ENCODE measurements at places on chromosomes 4 and X.

GRCh38 chr4:56840559-56840958 is 19.1 kb upstream of the SPINK2 start:
- no peak for DNase-seq

- DNase-seq: no peak
These were observed 492.2 kb upstream of the AADAT start for GRCh38 chr4:170581969-170582368.

- DNase-seq: no peak
These were observed 2.9 kb downstream of the GPRASP3 start for GRCh38 chrX:102723456-102723855.

- no peak for DNase-seq
These were observed 103.8 kb downstream of the LUZP4 start for GRCh38 chrX:115393271-115393670.

DNA sequence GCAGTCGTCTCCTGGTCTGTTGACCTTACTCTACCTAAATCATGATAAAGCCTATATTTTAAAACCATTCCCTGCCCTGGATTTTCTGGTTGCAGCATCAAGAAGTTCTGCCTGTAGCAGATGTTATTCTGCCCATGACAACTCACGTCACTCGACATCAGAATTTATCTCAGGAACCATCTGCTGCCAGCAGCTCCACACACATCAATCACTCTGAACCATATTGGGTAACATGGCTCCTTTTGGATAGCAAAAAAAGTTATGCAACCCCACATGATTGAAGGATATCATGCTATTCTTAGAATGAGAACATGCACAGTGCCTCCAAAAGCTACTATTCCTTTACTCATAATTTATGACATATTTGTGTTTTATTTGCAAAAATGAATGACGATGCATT is 341.4 kb downstream of the DHRSX start:
- no peak for DNase-seq

- DNase-seq: no peak
These were observed 41.1 kb downstream of the REELD1 start for GRCh38 chr4:146255463-146255862.

DNA sequence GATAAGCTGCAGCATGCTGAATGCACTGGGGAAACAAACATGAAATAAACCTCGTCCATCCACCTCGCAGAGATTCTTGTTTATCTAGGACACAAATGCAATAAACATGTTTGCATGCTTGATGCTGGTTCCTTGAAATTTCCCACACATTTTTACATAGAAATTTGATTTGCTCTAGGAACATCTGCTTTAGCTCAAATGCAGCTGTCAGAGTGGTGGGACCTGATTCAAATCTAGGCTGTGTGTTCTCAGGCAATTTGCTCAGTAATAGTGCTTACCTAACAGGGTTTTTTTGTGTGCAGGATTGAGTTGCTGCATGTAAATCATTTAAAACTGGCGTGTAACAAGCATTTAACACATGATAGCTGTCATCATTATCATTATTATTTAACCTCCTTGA is 293.1 kb downstream of the QDPR start:
- no peak for DNase-seq

DNA sequence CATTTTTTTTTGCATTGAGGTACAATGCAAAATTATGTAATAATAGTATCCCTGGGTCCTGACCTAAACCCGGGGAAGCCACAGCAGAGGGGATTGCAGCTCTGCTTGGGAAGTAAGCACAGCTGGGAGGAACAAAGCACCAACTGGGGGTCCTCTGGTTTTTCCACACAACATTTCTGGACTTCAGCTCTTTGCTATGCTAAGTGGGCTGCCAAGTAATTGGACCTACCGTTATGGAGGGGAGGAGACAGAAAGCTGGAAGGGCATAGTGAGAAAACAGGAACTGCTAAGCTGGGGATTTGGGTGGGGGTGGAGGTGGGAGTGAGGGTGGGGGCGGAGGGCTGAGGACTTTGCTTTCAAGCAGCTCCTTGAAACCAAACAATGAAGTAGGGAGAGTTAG is 183.3 kb downstream of the ZIC3 start:
- DNase-seq: no peak

DNA sequence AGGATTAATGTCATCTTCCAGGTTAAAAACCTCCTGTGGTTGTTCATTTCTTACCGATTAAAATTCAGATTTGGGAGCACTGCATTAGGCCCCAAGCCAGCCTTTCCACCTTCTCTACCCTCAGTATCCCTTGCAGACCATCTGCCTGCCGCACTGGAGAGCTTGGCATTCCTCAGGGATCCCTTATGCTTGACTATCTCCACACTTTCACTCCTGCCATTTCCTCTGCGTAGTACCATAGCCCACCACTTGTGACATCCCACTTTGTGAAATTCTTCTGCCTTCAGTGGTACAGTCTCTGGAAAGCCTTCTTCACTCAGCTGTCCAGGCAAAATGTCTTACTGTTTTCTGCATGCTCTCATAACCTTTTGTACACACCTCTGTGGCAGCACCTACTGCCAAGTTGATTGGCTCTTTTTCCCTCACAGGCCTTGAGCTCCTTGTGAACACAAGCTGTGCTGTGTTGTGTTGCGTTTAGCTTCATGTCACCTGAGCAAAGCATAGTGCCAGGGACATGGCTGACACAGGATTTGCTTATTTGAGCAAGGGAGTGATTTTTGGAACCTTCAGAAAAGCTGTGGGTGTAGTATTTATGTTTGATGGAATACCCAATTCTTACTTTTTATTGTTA is 156.4 kb downstream of the ARX start:
- no peak for DNase-seq

DNA sequence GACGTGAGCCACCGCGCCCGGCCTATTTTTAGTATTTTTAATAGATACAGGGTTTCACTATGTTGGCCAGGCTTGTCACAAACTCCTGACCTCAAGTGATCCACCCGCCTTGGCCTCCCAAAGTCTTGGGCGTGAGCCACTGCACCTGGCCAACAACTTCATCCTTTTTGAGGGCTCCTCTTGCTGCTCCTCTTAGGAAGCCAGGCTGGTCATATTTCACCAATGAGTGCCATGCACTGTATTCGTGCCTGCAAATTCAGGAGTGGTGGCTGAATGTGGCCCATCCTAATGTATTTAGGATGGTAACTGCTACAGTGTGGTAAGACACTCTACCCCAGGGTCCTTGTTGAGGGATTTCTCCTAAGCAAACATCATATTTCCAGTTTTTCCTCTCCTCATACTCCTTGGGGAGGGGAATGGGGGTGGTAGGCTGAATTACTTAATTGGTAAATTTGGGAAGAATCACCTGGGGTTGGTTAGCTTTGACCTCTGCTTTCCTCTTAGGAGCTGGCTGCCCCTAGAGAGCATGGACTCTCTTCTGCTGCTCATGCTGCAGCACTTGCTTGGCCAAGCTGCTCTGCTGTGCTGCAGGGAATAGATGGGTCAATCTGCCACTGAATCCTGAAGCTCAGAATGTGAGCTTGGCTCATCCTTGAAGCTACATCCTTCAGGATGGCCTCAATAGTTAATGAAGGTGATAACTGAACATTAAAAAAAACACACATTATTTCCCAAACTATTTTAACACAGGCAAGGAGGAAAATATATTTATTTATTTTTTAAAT is 167.4 kb downstream of the HS3ST1 start:
- no peak for DNase-seq

DNA sequence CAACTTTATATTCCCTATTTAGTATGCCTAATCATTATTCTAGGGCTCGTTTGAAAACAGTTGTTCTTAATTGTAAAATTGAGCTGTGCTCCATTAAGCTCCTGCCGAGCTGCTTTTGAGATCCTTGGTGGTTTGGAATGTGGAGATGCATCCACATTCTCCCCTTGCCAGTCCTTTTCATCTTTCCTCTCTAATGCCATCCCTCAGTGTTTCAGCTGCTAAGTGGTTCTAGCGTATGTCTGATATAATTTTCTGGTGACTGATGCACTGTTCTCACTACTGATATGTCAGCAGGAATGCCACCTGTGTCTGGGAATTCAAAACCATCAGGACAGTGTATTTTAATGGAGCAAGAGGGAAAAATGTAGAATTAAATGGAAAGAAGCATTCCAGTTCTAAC is 1085.0 kb downstream of the CCSER1 start:
- DNase-seq: no peak

DNA sequence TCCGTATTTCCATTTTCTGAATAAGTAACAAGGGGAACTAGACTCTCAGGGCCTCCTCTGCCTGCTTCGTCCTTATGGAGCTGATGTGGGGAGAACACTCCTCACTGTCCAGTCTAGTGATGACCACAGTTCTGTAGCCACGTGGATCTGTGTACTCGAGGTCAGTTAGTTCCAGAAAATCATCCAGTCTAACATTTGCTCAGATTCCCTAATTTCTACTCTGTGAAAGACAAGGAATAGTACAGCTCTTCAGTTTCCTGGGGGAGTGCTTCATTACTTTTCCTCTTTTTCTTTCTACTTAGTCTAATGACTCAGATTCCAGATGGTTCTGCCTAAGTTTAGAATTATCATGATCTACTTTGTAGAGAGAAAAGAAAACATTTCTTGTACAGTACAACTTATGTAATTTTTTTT is 82.6 kb downstream of the SORBS2 start:
- no peak for DNase-seq

GRCh38 chr4:107600436-107600835 is 119.6 kb downstream of the PAPSS1 start:
- DNase-seq: no peak

DNA sequence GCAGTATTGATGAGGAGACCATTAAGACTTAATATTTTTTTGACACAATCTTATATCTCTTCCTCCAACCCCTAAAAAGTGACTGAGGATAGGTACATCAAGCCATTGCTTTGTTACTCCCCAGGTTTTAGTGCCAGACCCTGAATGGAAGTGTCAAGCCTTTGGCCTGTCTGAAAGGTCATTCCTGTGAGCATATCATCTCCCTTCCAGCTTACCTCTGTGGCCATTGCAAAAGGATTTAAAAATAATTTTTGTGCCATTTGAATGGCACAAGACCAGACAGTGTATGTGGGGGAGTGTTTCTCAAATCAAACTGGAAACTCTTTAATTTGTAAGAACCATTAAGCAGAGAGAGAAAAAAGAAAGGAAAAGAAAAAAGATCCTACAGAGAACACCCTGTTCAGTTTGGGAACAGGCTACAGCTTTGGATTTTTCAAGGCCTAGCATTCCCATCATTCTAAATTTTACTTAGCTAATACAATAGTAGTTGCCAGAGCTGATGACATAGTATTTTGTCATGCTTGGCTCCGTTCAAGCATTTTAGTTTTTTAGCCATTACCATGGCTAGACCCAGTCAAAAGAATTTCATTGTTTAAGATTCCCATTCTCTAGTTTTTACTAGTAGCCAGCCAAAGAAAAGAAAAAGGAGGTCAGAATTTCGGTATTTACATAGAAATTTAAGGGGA is 49.6 kb downstream of the HPF1 start:
- DNase-seq: no peak

- DNase-seq: no peak
These were observed 173.0 kb downstream of the ANK2 start for GRCh38 chr4:113222471-113222870.

DNA sequence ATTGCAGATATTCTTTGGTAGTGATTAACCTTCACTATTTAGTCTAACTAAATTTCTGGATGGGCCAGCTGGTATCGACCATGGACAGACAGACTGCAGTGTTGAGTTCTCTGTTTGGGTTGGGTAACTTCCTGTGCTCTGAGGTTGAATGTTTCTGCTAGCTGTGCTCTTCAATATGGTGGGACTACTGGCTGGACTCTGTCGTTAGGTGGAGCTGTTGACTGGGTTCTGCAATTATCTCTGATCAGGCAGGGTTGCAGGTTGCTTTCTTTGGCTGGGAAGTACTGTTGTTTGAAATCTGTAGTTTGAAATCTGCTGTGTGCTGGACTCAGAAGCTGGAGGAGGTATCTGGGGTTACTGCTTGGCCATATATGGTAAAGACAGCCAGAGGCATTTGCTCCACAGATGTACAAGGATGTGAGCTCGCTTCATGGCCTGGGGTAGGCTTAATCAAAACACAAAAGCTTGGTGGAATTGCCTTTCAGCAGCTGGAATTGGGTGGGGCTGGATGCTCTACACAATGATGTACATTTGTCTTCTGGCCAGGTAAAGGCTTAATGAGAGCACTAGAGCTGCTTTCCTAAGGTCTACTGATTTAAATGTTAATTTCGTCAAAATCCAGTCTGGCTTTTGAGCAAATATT is 1472.0 kb downstream of the FAM133A start:
- DNase-seq: no peak

DNA sequence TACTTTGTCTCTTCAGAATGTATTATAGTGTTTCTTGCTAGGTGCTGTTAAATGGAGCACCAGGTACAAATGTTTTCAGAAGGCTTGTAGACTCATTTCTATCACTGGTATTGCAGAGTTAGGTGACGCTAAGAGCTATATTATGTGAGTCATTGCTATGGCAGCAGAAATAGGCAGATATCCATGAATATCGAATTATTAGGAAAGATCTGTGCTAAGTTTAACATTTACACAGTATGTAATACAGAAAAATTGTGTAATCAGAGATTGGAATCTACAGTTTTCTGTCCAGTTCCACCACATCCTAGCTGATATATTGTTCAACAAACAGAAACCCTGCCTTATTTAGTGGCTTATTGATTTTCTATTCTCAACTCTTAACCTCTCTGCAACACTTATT is 1025.5 kb downstream of the STIM2 start:
- no peak for DNase-seq

DNA sequence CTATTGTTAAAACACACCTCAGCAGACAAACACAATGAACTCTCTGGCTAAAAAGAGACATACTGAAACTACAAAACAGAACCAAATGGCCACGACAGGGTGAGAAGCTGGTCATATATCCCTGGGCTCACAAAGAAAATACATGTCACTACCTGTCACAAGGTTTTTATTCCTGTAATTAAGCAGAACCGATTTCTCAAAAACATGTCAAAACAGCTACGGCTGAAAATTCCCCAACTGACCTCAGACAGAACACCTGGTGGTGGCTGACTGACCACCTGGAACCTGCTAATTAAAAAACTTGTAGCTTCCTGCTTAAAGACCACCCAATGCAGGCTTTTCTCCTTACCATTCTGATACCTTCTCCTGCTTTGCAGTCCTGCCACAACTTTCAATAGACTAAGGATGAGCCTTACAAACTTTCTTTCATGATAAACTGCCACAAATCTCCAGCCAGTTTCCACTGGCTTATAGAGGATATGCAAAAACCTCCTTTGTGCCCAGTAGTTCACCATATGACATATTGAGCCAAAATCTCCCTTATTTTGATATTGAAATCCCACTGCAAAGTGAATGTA is 571.9 kb downstream of the SPOCK3 start:
- DNase-seq: no peak

DNA sequence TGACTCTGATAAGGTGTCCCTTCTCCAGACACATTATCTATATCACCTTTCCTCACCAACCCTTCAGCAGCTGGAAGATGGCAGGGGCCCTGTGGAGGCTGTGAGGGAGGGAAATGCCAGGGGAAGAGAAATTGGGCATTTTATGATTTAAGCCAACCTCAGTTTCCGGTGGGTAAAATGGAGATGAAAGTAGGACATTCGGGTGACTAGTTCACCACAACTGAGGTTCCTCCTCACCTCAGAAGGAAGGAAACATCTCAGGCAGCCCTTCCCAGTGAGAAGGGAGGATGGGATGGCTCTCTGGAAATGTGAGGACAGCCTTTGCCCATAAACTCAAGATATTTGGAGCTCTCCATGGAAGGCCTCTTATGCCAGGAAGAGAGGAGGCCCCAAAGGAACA is 251.5 kb downstream of the MID1IP1 start:
- no peak for DNase-seq

Data from NCI-H526 (cell line).